Fibroblast of villous mesenchyme (primary cell): ENCODE measurements at places on chromosomes 5 and 9. TPM values are rescaled to one million over a fixed set of nuclear protein-coding genes. Genes with fewer than 3 reads are reported as not detected.

NFIB gene
- 5.8 and 12.1 TPM in 2 replicates for total RNA-seq

IFNK gene
- not detected in 2 replicates for total RNA-seq

MYORG gene
- total RNA-seq: 0.64 and 1.3 TPM in 2 replicates

SYNPO gene
- 7.3 and 10.6 TPM in 2 replicates for total RNA-seq

DAPK1 gene
- total RNA-seq: 3.9 and 8.6 TPM in 2 replicates
